Gastroesophageal sphincter (tissue), 4 donors: ENCODE measurements at places on chromosomes 2 and 18.

DNA sequence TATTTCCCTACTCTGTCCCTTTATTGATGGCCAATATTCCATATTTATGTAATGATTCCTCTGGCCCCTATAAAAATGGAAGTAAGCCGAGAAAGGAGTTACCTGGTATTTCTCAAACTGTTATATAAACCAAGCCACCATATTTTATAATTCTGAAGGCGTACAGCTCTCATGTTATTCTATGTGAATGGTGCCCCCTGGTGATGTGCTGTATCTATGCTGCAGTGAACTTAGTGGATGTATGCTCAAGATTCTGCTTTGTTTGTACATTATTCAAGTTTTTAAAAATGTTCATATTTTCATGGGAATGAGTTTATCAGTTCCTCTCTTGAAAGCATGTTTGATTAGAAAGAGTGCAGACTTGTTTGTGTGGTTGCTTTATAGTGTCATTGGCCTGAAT, 194.5 kb upstream of the LRRTM1 start:
- no peak for ATAC-seq

GRCh38 chr2:217632043-217632442, 370.8 kb downstream of the TNS1 start:
- ATAC-seq = peak; percentile 72

DNA sequence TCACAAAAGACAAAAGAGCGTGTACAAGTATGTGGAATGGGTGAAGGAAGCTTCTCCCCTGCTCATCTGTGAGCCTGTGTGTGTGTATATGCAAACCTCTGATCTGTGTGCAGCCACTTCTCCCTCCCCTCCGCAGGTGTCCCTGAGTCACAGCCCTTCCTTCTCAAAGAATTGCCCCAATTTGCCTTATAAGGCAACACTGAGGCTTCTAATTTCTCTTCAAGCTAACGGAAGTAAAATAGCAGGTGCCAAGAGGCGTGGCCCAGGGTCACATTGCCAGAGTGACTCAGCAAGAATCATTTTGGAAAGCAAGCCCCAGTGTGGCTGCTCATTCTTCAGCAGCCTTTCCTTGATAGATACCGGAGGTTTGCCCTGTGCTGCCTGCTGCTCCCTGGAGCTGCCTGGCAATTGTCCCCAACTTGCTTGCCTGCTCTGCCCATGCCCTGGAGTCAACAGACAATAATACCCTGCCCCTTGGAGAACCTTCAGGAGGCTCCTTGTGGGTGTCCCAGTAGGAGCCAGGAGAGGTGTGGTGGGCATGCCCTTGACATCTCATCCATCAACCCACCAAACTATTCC, 37.3 kb upstream of the BMP10 start:
- peak; percentile 84 for ATAC-seq

GRCh38 chr2:145689277-145689676, 1169.4 kb upstream of the ZEB2 start:
- no peak for ATAC-seq

DNA sequence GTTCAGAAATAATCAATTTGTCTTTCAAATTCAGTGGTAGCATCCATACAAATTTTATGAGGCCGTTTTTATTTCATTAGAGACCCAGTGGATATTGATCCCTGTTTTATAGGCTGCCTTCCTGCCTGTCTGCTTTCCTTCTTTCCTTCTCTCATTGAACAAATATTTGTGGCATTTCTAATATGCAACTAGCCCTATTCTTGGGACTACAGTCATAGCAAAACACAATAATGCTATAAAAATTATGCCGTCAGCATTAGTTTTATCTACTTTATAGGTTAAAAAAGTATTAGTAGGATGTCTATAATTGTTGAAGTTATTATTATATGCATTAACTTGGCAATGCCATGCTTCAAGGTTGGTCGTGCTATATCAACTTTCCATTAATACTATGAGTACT, 2037.8 kb upstream of the LRRTM1 start:
- no peak for ATAC-seq
